Activated CD4-positive, alpha-beta T cell treated with anti-CD3 and anti-CD28 coated beads, Interleukin-2, amount 10 ng/mL, durations not matched to agents 7 days and 5 days (primary cell): ENCODE measurements at places on chromosomes 16 and 17. TPM values are rescaled to one million over a fixed set of nuclear protein-coding genes. Genes with fewer than 3 reads are reported as not detected.

RASD1 gene
- total RNA-seq: 0.29 TPM

NUP93 gene
- 85.9 TPM for total RNA-seq

HASPIN gene
- 27.6 TPM for total RNA-seq

NEUROD2 gene
- total RNA-seq: not detected

DNA sequence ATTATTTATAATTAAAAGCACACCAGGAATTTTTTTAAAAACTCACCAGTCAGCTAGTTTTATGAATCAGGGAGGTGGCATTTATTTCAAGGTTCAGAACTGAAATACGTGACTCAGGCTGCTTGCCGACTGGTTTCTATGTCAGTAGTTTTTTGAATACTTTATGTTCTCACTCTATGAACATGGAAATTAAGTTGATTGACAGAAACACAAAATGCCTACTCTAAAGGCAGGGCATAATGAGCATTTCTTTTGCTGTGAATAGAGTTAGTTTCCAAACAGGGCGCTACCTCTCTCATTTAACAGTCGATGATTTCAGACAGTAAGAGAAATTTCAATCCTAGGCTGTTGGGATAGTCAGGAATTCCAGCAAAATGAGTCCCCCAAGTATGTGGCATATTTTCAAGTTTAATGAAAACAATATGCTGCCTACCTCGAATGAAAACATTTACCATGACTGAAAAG is 6.7 kb downstream of the HS3ST3B1 start:
- H3K4me3 ChIP-seq: no peak overlapping the region
- H3K27ac ChIP-seq: no peak overlapping the region
- no peak for DNase-seq
- peaks cover 2% of the 10 kb centered on the region for H3K27me3 ChIP-seq
- H3K36me3 ChIP-seq: peaks cover 20% of the 10 kb centered on the region
- H3K4me1 ChIP-seq: peaks cover 64% of the 10 kb centered on the region

GRCh38 chr17:80220736-80221215 is 549 bp downstream of the SLC26A11 start:
- peak overlapping the region; percentile 71 for H3K27ac ChIP-seq
- no peak for DNase-seq
- peak overlapping the region; percentile 70 for H3K4me3 ChIP-seq
- H3K27me3 ChIP-seq: no peaks in the 10 kb centered on the region
- peaks cover 23% of the 10 kb centered on the region for H3K4me1 ChIP-seq

DNA sequence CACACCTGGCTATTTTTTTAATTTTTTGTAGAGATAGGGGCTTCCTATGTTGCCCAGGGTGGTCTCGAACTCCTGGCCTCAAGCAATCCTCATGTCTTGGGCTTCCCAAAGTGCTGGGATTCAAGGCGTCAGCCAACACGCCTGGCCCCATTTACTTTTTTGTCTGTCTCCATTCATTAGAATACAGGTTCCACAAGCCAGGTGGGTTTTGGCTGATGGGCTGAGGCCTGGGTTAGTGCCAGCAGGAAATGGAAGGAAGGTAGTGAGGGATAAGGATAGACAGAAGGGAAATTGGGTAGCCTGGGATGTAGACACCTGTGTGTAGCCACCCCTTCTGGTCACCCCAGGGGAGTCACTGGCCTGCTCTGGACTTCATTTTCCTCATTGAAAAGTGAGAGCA is 4.4 kb upstream of the IL27 start:
- peaks cover 29% of the 10 kb centered on the region for H3K4me1 ChIP-seq
- no peak overlapping the region for H3K4me3 ChIP-seq

DNA sequence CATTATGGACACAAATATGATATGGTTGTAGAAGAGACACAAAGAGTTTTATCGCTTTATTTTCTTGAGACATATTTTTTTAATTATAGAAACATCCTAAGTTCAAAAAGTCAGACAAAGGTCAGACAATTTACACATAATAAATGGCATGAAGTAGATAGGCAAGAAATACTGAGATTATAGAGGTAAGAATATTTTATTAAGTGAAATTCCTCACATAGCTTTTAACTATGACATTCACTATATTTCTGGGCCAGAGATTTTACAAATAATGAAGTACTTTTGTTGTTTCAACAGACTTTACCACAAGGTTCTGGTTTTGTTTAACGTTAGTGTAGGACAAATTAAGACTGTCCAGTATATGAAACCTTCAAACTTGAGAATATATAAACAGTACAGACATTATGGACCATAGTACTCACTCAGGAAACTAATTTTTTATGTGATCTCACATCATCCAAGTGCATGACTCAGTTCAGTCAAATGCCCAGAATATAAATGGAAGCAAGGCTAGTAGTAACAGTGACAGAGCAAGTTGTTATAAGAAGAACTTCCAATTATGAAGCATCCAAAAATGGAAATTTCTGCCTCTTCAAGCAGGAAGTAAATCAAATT is 394.8 kb downstream of the KCNJ2 start:
- DNase-seq: no peak
- no peak overlapping the region for H3K27ac ChIP-seq
- no peaks in the 10 kb centered on the region for H3K36me3 ChIP-seq
- no peaks in the 10 kb centered on the region for H3K4me1 ChIP-seq
- no peaks in the 10 kb centered on the region for H3K27me3 ChIP-seq

DNA sequence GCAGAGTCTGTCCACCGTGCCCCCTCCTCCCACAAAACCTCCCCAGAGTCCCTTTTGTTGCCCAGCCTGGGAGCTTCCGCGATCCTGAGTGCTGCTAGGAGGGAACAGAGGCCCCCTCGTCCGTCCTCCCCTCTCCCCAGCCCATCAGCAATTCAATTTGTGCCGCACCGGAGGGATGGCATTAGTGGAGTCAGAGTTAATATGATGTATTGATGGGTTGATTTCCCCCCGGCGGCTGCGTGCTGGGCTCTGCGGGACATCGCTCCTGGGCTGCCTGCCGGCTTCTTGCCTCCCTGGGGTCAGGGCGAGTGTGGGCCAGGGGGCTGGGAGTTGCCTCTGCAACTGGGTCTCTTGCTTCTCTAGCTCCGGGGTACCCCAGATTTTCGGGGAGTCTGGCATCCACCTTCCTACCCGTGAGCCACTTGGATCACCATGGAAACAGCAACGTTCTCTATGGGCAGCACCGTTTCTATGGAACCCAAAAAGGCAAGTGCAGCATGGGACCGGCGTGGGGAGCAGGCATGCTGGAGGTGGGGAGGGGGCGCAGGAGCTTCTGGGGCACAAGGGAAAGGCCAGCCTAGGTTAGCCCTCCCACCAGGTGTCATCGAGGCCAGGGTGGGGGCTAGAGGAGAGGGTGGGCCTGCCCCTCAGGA is 42.9 kb downstream of the BAHCC1 start:
- peaks cover 5% of the 10 kb centered on the region for H3K27me3 ChIP-seq
- DNase-seq: no peak
- no peaks in the 10 kb centered on the region for H3K36me3 ChIP-seq

- H3K27ac ChIP-seq: peak overlapping the region; percentile 5
- H3K4me1 ChIP-seq: no peaks in the 10 kb centered on the region
- no peak overlapping the region for H3K4me3 ChIP-seq
- no peak for DNase-seq
Measured at GRCh38 chr16:30837904-30838303, 50.9 kb upstream of the ZNF629 start.

DNA sequence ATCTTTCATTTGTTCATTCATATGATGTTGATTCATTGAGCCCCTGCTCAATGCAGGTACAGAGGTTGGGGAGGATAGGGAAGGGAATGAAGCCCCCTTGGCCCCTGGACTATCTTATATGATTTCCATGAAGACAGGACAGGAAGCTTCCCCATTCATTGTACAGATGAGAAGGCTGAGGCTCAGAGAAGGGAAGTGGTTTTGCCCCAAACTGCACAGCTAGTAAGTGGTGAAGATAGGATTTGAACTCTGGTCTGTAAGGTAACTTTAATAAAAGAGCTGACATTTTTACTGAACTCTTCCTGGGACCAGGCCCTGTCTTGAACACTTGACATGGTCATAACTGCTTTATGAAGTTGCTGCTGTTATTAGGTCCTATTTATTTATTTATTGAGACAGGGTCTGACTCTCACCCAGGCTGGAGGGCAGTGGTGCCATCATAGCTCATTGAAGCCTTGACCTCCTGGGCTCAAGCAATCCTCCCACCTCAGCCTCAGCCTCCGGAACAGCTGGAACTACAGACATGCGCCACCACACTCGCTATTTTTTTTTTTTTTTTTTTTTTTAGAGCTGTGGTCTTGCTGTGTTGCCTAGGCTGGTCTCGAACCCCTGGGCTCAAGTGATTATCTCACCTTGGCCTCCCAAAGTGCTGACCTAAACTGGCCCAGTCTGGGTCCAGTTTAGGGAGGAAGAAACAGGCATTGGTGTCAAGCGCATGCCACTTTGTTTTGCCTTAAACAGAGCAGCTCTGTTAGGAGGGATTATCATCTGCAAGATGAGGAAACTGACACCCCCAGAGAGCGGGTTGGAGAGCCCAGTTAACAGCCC is 5.0 kb downstream of the CTF1 start:
- peaks cover 56% of the 10 kb centered on the region for H3K4me1 ChIP-seq
- no peaks in the 10 kb centered on the region for H3K27me3 ChIP-seq
- peak overlapping the region; percentile 67 for H3K4me3 ChIP-seq
- peaks cover 6% of the 10 kb centered on the region for H3K36me3 ChIP-seq
- DNase-seq: peak; percentile 22
- H3K27ac ChIP-seq: peak overlapping the region; percentile 89

- H3K36me3 ChIP-seq: peaks cover 52% of the 10 kb centered on the region
- no peaks in the 10 kb centered on the region for H3K27me3 ChIP-seq
- peak overlapping the region; percentile 5 for H3K27ac ChIP-seq
- H3K4me3 ChIP-seq: no peak overlapping the region
- H3K4me1 ChIP-seq: peaks cover 7% of the 10 kb centered on the region
Measured at GRCh38 chr17:1847191-1847590, 17.4 kb downstream of the RPA1 start.

- no peak overlapping the region for H3K4me3 ChIP-seq
- no peaks in the 10 kb centered on the region for H3K27me3 ChIP-seq
- no peak for DNase-seq
Measured at GRCh38 chr17:78787444-78787843, 5.4 kb upstream of the CYTH1 start.

DNA sequence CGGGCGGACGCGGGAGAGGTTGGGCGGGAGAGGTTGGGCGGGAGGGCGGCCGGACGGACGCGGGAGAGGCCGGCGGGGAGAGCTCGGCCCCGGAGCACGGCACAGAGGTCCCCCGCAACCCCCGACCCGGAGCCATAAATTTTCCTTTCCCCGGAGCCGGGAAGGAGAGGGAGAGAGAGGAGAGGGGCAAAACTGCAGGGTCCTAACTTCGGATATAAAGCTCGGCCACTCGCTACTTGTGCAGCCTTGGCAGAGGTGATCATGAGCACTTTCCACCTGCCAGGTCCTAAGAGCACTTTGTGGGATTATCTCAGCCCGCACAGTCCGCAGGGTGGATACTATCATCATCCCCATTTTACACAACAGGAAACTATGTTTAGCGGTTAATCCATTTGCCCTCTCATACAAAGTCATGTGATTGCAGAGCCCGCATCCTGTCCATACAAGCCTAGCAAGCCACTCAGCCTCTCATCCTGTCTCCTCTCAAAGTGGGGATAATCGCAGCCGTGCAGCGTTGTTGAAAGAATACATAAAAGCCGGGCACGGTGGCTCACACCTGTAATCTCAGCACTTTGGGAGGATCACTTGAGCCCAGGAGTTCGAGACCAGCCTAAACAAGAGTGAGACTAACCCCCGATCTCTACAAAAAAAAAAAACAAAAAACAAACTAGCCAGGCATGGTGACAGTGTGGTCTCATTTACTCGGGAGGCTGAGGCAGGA is 780 bp upstream of the DCAKD start:
- peaks cover 20% of the 10 kb centered on the region for H3K36me3 ChIP-seq
- peak; percentile 78 for DNase-seq
- peak overlapping the region; percentile 79 for H3K4me3 ChIP-seq
- peaks cover 48% of the 10 kb centered on the region for H3K4me1 ChIP-seq
- H3K27ac ChIP-seq: peak overlapping the region; percentile 97
- no peaks in the 10 kb centered on the region for H3K27me3 ChIP-seq

- no peak overlapping the region for H3K4me3 ChIP-seq
- no peak for DNase-seq
- H3K4me1 ChIP-seq: peaks cover 2% of the 10 kb centered on the region
- H3K27ac ChIP-seq: no peak overlapping the region
Measured at GRCh38 chr16:15714393-15715172, 64.5 kb downstream of the NDE1 start.

- no peak overlapping the region for H3K27ac ChIP-seq
- no peaks in the 10 kb centered on the region for H3K36me3 ChIP-seq
- H3K4me1 ChIP-seq: no peaks in the 10 kb centered on the region
Measured at GRCh38 chr16:22890976-22891375, 77.0 kb downstream of the HS3ST2 start.

DNA sequence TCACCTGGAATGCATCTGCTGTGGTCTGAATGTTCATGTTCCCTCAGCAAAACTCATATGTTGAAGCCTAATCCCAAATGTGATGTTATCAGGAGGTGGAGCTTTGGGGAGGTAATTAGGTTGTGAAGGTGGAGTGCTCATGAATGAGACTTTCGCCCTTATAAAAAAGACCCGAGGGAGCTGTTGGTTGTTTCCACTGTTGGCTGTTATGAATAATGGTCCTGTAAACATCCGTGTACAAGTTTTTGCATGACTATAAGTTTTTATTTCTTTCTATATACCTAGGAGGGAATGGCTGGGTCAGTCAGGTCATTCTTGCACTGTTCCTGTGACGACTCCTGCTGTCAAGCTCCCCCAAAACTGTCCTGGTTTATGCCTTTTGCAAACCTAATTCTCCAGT is 9.6 kb upstream of the CHP2 start:
- H3K27ac ChIP-seq: no peak overlapping the region
- H3K4me1 ChIP-seq: no peaks in the 10 kb centered on the region
- DNase-seq: no peak

DNA sequence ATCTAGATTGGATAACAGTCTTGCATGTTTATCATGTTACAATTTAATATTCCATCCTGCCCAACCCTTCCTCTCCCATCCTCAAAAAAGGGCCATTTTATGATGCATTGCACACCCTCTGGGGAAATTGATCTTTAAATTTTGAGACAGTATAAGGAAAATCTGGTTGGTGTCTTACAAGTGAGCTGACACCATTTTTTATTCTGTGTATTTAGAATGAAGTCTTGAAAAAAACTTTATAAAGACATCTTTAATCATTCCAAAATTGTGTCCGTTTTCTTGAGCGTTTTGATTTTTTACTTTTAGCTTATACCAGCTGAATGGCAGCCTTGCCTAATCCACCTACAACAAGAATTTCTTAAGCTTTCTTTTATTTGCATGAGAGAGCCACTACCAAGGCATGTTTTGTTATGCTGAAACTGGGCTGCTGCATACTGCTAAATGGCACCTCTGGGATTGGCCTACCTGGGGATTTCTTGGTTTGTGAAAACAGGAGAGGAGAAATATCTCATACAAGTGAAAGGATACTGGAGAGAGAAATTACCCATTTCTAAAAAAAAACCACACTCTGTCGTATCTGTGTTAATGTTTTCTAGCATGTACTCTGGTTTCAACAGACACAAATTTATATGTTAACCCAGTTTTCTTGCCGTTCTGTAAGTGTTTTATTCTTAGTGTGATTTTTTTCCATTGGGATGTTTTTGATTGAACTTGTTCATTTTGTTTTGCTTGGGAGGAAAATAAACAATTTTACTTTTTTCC is 52.2 kb downstream of the TUBD1 start:
- H3K27me3 ChIP-seq: no peaks in the 10 kb centered on the region
- H3K27ac ChIP-seq: peak overlapping the region; percentile 98
- H3K36me3 ChIP-seq: peaks cover 60% of the 10 kb centered on the region
- peak overlapping the region; percentile 93 for H3K4me3 ChIP-seq
- no peak for DNase-seq
